ENCODE measurements at places on chromosomes 3 and 15.

DNA sequence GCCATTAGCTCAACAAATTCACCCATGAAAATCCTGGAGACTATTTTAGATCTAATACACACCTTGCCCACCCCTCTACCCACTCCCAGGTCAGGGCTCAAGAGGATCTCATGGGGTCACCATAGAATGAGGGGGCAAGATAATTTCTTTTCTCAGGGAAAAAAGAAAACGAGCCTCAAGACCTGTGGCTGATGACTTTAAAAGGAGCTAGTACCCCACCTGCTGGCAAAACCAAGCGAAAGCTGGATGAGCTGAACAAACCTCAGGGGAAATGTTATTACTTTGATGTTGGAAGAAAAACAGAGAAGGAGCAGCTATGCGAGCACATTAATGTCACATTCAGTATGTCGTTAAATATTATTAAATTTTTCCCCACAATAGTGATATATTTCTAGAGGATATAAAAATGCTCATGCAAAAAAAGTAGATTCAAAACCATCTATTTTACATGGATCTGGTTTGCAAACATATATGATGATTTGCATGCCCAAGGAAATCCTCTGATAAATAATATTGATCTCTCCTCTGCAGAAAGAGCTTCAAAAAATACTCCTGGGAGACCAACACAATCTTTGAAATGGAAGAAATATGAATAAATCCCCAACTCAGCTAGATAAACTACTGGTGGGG lies 37.7 kb downstream of the PLD1 start:
- DNase-seq = no peak

DNA sequence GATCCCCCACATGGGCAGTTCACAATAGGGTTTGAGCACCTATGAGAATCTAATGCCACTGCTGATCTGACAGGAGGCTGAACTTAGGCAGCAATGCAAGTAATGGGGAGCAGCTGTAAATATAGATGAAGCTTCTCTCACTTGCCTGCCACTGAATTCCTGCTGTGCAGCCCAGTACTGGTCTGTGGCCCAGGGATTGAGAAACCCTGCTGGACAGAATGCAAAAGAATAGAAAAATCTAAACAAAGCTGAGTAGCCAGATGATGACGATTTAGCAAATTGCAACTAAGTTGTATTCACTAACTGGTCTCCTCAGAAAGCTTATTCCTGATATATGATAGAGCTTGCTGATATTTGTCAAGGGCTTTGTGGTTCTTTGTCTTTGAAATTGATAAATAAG lies 34.3 kb upstream of the APH1B start:
- no peak for DNase-seq

DNA sequence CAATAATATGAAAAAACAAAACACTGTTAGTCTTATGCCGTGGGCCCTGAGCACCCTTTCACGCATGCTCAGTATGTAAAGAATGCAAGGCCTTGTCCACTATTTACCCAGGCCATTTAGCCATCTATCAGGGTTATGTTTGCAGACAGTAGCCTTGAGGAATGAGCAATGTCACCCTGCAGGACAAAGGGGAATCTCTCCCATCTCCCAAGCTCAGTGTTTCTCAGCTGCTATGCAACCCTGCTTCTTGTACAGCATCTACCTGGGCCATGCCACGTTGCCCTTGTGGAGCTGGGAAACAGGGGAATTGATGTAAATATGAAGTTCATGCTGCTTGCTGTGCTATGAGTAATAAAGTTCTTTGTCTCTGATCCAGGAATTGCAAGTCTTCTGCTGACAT lies 51.5 kb upstream of the SLCO2A1 start:
- DNase-seq = no peak

- DNase-seq = no peak
Measured at GRCh38 chr3:69724722-69725435, 14.4 kb upstream of the MITF start.

DNA sequence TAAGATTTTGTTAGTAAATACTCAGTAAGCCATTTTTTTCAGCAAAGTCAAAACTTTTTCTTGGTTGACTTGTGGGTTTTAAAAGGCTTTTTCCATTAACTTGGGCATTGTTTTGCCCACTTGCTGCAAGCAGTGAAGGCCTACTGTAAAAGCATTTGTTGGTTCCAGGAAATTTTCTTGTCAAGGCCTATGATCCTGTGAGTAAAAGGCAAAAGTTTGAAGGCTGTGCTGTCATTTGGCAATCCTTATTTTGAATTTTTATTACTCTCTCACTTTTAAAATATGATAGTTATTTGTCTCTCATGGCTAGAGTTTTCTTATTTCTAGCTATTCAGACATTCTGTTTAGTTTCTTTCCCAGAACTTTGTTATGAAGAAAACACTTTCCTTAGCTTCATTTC lies 13.0 kb downstream of the P2RY12 start:
- DNase-seq = no peak

GRCh38 chr3:188979669-188980310 lies 192.0 kb upstream of the TPRG1 start:
- no peak for DNase-seq

DNA sequence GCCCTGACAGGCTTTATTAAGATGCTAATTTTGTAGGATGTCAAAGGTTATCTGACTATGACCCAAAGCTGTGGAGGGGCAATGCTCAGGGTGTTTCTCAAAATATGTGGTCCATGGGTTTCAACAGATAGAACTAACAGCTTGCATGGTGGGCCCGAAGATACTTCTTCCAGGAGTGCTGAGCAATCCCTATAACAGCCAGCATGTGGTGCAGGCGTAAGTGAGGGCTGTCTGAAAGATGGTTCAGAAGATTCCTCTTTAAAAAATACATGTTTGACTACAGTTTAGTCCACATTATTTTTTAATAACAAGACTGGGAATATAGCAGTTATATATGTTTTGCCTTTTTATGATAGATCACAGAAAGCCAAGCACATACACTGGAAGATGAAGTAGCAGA lies 7.6 kb downstream of the SCG3 start:
- DNase-seq = no peak

- no peak for DNase-seq
Measured at GRCh38 chr3:71311661-71312046, 271.9 kb downstream of the FOXP1 start.

DNA sequence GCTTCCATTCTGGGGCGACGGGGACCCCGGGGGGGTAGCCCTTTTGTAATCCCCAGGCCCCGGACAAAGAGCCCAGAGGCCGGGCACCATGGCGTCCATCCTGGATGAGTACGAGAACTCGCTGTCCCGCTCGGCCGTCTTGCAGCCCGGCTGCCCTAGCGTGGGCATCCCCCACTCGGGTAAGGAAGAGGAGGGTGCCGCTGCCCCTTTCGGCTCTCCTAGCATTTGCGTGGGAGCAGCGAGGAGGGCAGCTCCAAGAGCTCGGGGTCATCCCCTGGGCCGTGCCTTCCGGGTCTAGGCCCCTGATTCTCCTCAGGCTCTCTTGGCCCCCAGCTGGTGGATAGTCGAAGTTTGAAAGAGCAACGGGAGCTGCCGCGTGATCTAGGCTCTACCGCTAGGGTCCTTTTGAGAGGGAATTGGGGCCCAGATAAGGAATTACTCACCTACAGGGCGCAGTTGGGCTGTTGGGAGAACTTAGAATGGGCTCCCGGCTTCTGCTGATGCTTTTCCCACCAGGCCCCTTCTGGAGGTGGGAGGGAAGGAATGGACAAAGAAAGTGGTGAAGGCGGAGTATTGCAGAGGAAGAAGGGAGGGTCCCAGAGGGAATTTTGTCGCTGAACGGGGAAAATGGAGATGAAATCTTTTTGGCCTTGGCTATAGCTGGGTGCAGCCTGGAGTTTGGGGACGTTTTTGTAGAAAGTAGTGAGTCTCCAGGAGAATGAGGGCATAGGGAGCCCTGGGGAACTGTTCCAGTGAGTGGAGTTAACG lies 615 bp downstream of the VPS18 start:
- no peak for DNase-seq

GRCh38 chr3:6709178-6709577 lies 151.7 kb upstream of the GRM7 start:
- DNase-seq = no peak

GRCh38 chr3:59056706-59057105 lies 6.9 kb upstream of the CFAP20DC start:
- DNase-seq = no peak

- no peak for DNase-seq
Measured at GRCh38 chr15:99365242-99365641, 114.0 kb downstream of the LRRC28 start.

- no peak for DNase-seq
Measured at GRCh38 chr3:11635680-11636393, 7.9 kb downstream of the VGLL4 start.

DNA sequence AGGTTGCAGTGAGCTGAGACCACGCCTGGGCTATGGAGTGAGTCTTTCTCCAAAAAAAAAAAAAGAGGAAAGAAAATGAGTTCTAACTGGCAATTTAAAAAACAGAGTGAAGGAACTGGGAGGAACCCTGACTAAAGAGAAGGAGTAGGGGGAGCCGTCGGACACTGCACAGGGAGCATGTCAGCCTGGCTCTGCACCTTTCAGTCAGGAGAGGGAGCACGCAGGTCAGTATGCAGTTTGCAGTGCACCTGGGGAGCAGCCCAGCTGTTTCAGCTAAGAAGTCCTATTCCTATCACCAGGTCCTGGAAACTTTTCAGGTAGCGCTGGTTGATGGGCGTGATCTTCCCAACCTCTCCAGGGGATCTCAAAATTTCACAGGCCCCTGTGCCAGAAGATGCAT lies 14.9 kb upstream of the ZXDC start:
- no peak for DNase-seq

DNA sequence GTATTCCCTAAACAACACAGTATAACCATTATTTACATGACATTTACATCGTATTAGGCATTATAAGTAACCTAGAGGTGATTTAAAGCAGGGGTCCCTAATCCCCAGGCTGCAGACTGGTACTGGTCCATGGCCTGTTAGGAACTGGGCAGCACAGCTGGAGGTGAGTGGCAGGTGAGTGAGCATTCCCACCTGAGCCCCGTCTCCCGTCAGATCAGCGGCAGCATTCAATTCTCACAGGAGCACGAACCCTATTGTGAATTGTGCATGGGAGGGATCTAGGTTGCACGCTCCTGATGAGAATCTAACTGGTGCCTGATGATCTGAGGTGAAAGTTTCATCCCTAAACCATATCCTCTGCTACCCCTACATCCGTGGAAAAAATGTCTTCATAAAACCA lies 138.2 kb downstream of the ATP10A start:
- no peak for DNase-seq

DNA sequence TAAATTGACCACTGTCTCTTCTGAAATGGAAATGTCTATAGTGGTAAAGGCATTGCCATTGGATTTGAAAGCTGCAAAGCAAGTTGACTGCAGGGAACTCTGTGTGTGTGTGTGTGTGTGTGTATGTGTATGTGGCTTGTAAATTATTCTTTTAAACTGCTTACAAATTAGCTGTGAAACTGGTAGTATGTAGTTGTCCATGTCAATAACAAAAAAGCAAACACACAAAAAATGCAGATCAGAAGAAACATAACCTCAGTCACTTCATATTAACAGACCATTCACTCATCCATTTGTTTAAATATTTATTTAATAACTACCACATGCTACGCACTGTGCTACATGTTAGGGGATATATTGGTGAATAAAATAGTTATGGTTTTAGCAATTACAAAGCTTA lies 837.7 kb downstream of the FHIT start:
- DNase-seq = no peak

GRCh38 chr3:6807967-6808588 lies 52.8 kb upstream of the GRM7 start:
- no peak for DNase-seq

- no peak for DNase-seq
Measured at GRCh38 chr3:127068111-127068810, 85.3 kb downstream of the PLXNA1 start.

DNA sequence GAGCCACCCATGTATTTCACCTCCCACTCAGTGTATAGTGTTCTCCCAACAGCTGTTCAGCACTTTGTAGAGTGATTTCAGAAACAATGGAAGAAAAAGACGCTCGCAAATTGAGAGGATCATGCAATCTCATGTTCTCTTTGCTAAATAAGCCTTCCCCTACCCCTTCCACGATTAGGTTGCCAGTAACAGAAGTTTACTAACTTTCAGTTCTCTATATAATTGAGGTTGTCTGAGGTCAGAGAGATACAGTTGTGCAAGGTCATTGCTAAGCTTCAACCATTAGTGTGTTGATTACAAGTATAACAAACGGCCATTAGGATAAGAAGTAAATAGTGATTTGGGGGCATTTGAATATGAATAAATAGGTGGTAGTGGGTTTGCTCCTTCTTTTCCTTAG lies 99.6 kb downstream of the TUSC7 start:
- DNase-seq = no peak

DNA sequence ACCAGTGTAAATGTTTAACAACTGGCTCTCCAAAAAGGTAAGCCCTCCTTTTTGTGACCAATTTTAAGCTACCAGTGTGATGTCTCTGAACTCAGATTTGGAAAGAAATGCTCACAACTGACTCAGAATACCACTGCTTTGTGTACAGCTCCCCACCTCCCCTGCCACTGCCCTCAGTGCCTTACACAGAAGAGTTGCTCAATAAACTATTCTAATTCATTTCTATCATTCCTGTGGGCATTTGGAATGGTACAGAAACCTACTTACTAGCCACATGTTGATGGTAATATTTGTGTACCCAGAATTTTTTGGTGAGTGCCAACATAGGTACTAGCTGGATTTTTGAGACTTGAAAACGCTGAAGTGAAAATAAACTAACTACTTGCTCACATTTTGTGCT lies 16.0 kb downstream of the LRRN1 start:
- no peak for DNase-seq

Data from hypothalamus (tissue), 51 donors.